C1 segment of cervical spinal cord (tissue), 14 donors: ENCODE measurements at places on chromosomes 3 and 15.

DNA sequence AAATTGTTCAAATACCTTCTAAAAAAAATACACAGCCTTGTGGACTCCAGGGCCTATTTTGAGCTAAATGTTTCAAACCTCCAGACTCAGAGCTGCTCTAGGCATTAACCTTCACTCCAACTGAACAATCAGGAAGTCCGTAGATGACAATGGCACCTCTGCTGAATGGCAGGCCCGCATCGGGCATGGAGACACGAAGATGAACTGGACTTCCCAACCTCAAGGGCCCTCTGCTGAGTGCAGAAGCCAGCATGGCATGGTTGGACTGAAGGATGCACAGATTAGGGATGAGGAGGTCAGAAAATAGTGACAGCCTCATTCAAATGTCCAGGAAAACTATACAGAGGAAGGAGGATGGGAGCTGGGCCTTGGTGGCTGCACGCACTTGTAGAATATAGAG lies 2.2 kb downstream of the FAM174B start:
- DNase-seq, result no peak

DNA sequence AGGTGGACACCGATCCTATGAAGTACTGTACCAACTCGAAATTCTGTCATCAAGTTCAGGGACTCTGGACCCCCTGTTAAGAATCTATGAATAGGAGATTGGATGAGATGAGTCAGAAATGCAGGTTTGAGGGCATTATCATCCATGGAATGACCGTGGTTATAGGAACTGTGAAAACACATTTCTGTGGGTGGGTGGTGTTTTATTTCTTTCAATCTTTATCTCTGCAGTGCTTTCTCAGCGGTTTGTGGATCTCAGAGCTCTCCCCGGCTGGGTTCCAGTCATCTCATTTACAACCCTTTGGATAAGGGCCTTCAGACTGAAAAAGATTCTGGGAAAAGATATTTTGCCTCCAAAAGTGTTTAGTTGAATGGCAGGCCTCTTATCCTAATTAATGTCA lies 5.4 kb upstream of the ABHD17C start:
- no peak for DNase-seq

DNA sequence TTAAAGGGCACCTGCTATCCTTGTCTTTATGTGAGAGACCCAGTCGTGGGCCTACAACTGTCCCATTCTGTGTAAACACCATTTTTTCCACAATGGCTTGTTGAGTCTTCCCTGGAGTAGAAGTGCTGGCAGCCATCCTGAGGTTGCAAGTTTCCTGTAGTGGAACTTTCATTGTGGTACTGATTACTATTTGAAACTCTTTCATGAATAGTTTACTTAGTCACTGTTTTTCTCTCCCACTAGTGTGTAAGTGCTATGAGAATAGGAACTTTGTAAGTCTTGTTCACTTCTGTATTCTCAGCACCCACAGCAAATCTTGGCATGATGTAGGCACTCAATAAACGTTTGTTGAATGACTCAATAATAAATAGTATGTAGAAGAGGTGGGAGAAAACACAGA lies 48.6 kb downstream of the RARB start:
- no peak for DNase-seq

DNA sequence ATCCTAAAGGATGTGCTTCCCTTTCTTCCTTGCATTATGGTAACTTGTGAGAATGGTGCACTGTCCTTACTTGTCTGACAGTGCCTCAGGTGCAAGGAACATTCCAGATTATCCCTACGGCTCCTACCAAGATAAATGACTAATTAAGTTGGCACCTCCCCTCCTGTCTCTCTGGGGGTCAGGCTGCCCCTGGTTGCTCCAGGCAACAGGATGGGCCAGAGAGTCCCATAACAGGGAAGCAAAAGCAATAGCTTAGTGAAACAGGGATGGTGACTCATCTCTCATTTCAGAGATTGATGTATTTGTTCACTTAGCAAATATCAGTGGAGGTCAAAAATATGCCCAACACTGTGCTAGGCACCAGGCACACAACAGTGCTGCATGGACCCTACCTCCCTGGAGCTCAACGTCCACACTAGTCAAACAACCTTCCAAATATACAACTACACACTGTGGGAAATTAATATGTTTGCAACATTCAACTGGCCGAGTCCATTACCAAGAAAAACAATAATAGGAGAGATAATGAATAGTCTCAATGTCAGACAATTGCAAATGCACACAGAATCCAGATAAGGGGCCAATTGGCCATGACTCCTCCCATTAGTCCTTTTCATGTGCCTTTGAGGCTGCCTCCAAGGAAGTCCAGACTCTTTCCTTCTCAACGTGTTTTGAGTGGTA lies 249.0 kb downstream of the TLE3 start:
- no peak for DNase-seq

- DNase-seq, result no peak
Observed at GRCh38 chr3:62604751-62605351, 231.5 kb upstream of the FEZF2 start.

GRCh38 chr15:68337826-68338225 lies 60.3 kb downstream of the FEM1B start:
- no peak for DNase-seq

DNA sequence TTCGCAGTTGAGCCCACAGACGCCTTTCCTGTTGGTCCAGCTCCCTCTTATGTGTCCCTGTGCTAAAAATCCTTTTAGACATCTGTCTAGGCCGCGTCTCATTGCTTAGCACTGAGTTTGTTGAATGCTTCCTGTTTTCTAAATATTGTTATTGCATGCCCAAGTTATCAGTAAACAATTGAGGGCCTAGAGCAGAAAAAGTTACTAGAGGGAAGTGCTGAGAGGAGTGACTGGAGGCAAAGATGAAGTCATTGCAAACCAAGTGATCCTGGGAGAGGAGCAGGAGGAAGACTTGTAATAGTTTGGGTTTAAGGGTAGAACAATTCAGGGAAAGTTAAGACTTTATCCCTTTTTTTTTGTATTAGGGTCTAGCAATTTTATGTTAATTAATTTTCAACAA lies 88.1 kb downstream of the DCUN1D1 start:
- no peak for DNase-seq

DNA sequence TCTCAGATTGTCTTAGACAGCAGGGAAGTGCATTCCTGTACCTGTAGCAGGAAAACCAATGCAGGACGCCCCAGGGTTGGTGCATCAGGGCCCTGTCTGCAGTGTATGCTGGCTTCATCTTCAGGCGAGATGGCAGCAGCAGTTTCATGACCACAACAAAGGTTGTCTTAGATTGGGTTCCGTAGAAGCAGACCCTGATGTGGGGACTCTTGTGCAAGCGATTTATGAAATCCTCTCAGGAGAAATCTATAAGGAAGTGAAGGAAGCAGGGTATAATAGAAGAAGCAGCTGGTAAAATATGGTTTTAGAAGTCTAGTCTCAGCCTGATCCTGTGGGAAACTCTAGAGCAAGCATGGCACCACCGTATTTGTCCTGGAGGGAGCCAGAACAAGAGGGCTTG lies 25.0 kb downstream of the DNAH1 start:
- no peak for DNase-seq
